ENCODE measurements at places on chromosomes 12 and 14.

GRCh38 chr12:47276621-47277309 is 197.0 kb upstream of the AMIGO2 start:
- DNase-seq: peak; percentile 35

GRCh38 chr14:104603711-104604401 is 716 bp downstream of the TMEM179 start:
- DNase-seq: no peak

DNA sequence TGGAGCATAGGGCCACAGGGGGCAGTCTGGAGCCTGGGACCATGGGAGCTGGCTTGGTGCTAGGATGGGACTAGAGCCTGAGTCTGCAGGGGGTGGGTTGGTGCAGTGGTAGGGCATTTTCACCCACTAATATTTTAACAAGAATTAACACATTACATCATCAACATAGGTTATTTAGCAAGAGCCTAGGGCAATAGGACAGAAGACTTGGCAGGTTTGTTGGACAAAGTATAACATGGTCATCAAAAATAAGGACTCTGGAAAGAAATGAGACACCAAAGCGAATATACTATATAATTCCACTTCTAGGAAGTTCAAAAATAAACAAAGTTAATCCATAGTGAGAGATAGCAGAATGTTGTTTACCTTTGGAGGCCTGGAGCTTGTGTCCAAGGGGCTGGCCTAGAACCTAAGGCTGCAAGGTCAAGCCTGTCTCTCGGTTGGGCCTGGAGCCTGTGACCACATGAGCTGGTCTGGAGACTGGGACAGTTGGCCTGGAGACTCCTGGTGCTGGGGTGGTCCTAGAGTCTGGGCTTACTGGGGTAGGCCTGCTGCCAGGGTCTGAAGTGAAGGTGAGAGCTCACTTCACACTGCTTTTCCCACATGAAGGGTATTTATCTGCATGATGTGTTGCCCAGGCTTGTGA is 28.1 kb upstream of the CNOT2 start:
- no peak for DNase-seq

GRCh38 chr12:64612843-64613242 is 2.5 kb downstream of the RASSF3 start:
- no peak for DNase-seq

DNA sequence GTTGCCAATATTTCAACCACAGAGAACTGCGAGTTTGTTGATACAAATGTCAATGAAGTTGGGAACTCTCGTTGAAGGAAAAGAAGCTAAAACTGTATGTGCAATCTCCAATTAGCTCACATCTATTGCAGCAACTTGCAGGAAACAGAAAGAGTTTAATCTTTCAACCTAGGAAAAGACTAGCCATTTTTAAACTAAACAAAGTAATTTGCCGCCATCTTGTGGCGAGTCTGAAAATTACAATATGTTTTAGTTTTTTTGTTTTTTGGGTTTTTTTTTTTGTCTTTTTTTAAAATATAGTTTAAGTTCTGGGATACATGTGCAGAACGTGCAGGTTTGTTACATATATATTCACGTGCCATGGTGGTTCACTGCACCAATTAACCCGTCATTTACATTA is 131.2 kb upstream of the FOXG1 start:
- no peak for DNase-seq

GRCh38 chr12:112992541-112993398 is 14.5 kb downstream of the OAS2 start:
- peak; percentile 19 for DNase-seq

DNA sequence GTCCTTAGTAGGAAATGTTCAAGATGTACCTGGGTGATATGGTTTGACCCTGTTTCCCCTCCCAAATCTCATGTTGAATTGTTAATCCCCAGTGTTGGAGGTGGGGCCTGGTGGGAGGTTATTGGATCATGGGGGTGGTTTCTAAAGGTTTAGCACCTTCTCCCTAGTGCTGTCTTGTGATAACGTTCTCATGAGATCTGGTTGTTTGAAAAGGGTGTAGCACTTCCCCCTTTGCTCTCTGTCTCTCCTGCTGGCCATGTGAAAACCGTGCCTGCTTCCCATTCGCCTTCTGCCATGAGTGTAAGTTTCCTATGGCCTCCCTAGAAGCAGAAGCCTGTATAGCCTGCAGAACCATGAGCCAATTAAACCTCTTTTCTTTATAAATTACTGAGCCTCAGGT is 353.0 kb upstream of the SFSWAP start:
- DNase-seq: no peak

DNA sequence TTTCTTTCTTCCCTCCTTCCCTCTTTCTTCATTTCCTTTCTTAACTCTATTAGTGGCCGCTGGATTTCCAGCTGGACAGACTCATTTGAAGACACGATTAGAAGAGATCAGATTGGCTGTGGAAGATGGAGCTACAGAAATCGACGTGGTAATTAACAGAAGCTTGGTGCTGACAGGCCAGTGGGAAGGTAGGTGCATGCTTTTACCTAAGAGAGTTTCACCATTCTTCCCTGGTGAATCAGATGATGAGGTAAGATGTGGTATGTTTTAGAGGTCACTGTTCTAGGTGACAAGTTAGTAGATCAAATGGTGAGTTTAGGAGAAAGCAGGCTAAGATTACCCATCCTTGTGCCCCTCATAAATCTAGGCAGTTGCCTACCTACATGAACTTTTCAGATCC is 51.6 kb downstream of the DERA start:
- DNase-seq: no peak

DNA sequence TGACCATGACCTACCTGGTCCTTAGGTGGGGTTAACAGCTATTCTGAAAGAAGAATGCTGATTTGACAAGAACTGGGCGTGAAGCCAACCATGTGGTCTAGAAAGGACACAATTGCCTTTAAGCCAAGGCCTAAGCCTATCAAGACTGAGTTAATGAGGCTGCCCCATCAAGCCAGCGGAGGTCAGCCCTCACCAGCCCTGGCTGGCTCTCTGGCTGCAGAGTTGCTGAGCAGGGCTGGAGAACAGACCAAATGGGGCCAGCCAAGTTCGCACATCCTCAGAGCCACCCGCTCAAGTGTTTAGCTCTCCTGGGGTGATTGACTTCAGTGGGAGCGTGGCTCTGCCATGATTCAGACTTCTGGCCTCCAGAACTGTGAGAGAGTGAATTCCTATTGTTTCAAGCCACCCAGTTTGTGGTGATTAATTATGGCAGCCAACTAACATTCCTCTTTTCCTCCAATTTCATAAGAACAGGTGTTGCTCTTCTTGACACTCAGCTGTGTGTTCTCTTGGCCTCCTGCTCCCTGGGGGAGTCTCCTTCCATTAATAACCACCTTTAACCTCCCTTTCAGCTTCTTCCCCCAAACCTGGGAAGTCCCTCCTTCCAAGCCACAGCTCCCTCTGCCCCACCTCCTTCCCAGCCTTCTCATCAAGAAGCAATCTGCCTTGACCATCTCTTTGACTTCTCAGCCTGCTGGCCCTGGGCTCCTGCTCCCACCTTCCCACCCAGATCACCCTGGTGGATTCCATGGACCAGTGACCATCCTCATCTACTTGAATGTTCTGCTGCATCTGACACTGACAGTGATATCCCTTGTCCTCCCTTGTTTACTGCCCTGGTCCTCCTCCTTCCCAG is 5.3 kb upstream of the SERPINA5 start:
- DNase-seq: no peak

GRCh38 chr12:3202734-3203446 is 125.7 kb downstream of the TSPAN9 start:
- DNase-seq: peak; percentile 54

DNA sequence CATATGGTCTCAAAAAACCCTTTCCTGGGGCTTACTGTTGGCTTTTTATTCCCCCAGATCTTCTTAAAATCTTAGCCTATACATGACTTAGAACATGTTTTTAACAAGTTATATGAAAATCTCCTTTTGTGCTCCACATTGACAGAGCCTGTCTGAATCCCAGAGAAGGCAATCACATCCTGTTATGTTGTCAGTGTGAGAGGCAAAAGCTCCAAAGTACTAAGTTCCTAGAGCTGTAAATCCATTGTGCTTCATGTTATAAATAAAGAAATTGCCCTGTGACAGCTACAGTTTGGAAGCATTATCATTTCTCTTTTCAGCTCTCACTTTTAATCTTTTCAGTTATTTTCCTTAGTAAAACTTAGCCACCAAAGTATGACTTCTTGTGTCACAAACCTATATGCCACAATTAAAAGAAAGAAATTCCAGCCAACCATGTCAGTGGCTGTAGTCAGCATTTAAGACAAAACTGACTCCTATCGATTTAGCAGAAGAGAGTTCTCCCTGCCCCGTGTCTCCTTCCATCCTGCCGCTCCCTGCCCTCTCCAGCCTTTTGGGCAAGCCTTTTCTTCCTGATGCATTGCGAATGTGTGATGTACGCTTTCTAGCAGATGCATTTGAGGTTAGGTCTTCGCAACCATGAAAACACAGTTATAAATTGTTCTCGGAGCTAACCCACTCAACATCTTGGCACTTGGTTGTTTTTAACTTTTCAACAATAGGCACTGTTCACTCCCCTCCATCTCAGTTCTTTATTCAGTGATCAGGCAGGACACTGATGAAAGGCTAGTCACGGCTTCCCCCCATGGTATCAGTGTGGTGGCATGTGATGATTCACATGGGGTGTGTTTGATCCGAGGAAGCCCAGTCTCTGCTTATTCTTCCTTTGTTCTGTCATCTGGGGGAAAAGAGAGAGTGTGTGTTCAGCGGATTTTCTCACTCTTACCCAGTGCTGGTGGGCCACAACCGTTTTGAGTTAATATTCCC is 143.5 kb downstream of the SSPN start:
- no peak for DNase-seq

GRCh38 chr14:78836777-78837176 is 666.6 kb downstream of the NRXN3 start:
- no peak for DNase-seq

DNA sequence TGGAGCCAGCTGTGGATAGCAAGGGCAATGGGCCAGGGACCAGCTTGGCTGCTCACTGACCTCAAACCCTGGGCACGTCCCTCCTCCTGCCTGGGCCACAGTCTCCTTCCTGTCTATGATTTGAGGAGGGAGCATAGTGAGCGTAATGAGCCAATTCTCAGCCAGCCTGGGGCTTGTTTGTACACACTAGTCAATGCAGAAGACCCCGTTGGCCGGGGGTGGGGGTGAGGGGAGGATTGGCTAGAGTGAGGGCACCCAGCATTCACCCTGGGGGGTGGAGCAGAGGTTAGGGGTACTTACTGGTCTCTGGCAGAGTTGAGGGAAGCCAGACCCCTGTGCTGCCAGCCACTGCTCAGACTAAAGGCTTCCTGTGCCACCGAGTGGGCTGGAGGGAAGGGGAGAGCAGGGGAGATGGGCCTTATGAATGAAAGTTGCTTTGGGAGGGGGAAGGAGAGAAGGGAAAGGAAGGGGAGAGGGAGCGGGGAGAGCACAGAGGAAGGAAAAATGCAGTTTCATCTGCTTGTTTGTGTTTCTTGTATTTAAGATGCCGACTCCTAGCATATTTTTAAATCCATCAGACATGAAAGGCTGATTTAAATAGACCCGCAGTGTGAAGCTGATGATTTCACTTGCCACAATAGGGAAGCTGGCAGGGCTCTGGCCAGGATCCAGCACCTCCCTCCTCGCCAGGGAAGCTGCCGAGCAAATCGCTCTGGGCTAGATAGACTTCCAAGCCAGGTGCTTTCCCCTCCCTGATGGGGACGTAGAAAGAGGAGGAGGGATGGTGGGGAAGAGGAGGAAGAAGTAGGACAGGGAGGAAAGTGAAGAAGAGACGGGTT is 114.0 kb downstream of the PRMT8 start:
- no peak for DNase-seq

DNA sequence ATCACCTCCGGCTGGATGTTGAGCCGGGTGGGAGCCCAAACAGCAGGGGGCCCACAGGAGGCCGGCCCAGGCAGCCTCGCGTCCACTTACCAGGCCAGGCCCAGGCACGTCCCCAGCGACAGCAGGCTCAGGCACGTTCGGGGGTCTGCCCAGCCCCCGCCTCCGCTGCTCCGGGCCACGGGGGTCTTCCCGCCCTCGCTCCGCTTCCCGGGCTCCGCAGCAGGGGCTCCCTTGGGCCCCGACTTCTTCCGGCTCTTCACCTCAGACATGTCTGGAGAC is 216 bp downstream of the IKBIP start:
- DNase-seq: no peak

GRCh38 chr12:57090490-57090889 is 1.6 kb downstream of the NAB2 start:
- DNase-seq: no peak

- no peak for DNase-seq
Observed at GRCh38 chr12:117092886-117093285, 6.3 kb downstream of the TESC start.

DNA sequence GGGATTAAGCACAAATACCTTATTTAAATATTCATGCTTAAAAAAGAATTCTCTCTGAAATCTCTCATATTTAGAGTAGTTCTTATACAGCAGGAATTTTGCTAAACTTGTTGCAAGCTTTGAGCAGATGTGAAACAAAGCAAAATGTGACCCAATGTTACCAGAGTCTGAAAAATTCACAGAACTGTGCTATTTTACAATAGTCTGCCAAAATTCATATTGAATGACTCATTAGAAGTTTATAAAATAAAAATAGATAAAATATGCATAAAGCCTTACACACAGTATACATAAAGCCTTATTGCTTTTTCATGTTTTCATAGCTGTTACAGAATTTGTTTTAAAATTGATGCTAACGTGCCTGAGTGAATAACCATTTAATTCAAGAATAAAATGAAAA is 17.8 kb upstream of the RHOJ start:
- no peak for DNase-seq

GRCh38 chr14:68651652-68652432 is 141.0 kb downstream of the ZFP36L1 start:
- no peak for DNase-seq

- DNase-seq: no peak
Observed at GRCh38 chr12:65511912-65512311, 233.4 kb downstream of the MSRB3 start.

DNA sequence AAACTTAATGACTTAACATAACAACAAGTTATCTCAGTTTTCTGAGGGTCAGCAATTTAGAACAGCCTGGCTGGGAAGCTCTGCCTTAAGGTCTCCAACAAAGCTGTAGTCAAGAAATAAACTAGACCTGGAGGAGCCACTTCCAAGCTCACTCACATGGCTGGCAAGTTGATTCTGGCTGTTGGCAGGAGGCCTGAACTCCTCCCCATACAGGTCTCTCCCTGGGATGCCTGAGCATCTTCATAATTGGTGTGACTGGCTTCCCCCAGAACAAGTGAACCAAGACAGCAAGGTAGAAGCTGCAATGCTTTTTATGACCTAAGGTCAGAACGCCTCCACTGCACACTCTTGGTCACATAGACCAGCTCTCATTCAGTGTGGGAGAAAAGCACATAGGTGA is 128.3 kb downstream of the SAMD4A start:
- no peak for DNase-seq

DNA sequence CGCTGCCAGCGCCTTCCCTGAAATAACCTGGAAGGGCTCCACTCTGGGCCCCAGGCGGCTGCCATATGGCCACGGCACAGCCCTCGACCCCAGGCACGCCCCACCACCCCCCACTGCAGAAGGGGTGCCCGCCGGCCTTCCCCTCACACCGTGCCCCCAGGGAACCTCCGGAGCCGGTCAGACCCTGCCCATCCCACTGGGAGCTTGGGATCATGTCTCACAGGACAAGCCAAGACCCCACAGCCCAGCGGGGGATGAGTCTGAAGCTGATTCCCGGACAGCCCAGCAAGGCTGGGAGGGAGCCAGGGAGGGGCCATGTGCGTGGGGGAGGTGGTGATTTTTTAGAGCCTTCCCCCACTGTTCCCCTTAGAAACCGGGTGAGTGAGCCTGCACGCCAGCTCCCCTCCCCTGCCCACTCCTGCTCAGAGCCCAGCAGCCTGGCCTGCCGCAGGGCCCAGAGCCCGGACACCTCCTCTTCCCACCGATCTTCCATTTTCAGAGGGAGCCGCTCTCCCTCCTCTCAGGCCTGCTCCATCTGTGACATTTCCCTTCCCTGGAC is 1.4 kb downstream of the RIMBP2 start:
- no peak for DNase-seq
